ENCODE measurements at places on chromosomes 5 and 9. TPM values are rescaled to one million over a fixed set of nuclear protein-coding genes. Genes with fewer than 3 reads are reported as not detected.

The GRM6 gene
- total RNA-seq = not detected

The ZBTB34 gene
- total RNA-seq = 9.8 TPM

The AGXT2 gene
- total RNA-seq = not detected

The GPR151 gene
- not detected for total RNA-seq

The STARD4 gene
- 47.0 TPM for total RNA-seq

The GABRG2 gene
- not detected for total RNA-seq

The NDOR1 gene
- total RNA-seq = 38.8 TPM

The FABP6 gene
- total RNA-seq = not detected

The CDX1 gene
- not detected for total RNA-seq

The TBC1D2 gene
- 6.8 TPM for total RNA-seq

The CD14 gene
- 4.1 TPM for total RNA-seq

The KIF12 gene
- not detected for total RNA-seq

The PPP3R2 gene
- total RNA-seq = not detected

The PCDHGC5 gene
- not detected for total RNA-seq

The FBXO4 gene
- total RNA-seq = 15.3 TPM

The HTR4 gene
- not detected for total RNA-seq

The SLC46A2 gene
- total RNA-seq = not detected

The PCDHB15 gene
- total RNA-seq = not detected

The RASGEF1C gene
- not detected for total RNA-seq

The PLEKHG4B gene
- not detected for total RNA-seq

The IL13 gene
- 0.30 TPM for total RNA-seq

The WDR38 gene
- total RNA-seq = not detected

The IRX4 gene
- not detected for total RNA-seq

The TGFBR1 gene
- 82.7 TPM for total RNA-seq

The CPLANE1 gene
- total RNA-seq = 7.0 TPM

The N4BP3 gene
- 5.3 TPM for total RNA-seq

The CCDC171 gene
- 1.7 TPM for total RNA-seq

The PAEP gene
- not detected for total RNA-seq

The IFNA14 gene
- total RNA-seq = not detected

The CCDC192 gene
- not detected for total RNA-seq

The INSYN2B gene
- total RNA-seq = not detected

The NSD1 gene
- 96.2 TPM for total RNA-seq

The IL7R gene
- 738 TPM for total RNA-seq

The LCN6 gene
- not detected for total RNA-seq

The SPINK5 gene
- not detected for total RNA-seq

The ACOT12 gene
- total RNA-seq = not detected

The SLC6A7 gene
- total RNA-seq = not detected

All from activated naive CD8-positive, alpha-beta T cell treated with anti-CD3 and anti-CD28 coated beads, Interleukin-2, amount 10 ng/mL, durations not matched to agents 7 days and 5 days (primary cell).